ENCODE measurements at places on chromosomes 13 and 19.
A peak's percentile ranks its signal among the peaks of the same experiment; 100 is the strongest.

DNA sequence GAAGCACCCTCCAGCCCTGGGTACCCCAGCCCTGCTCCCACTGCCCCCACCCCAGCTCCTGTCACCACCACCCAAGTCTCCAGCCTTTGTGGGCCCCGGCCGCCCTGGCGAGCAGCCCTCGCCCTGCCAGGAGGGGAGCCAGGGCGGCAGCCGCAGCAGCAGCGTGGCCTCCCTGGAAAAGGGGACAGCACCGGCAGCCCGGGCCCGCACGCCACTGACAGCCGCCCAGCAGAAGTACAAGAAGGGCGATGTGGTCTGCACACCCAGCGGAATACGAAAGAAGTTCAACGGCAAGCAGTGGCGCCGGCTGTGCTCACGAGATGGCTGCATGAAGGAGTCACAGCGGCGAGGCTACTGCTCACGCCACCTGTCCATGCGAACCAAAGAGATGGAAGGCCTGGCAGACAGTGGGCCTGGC lies 3.9 kb downstream of the CIC start:
- DNase-seq: no peak

DNA sequence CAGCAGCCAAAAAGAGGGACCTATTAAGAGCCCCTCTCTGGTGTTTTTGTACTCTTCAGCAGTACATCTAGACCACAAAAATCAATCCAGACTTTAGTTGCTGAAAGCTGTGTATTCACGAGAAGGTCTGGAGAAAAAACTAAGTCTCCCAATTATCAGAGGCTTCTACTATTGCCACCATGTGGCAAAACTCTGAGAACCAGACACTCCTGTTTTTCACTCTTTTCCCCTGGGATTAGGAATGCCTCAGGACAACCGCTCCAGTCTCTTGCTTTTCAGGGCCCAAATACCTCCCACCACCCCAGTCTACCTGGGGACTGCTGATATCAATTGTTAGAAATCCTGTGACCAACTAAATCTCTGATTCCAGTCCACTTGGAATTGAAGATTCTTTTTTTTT lies 30.1 kb upstream of the OBI1 start:
- DNase-seq: no peak

- no peak for DNase-seq
Measured at GRCh38 chr19:20079476-20079875, 1.7 kb downstream of the ZNF90 start.

- DNase-seq: no peak
Measured at GRCh38 chr13:108575430-108575829, 54.0 kb upstream of the MYO16 start.

GRCh38 chr13:40432018-40432978 lies 234.1 kb downstream of the FOXO1 start:
- DNase-seq: no peak

- peak; percentile 66 for DNase-seq
Measured at GRCh38 chr13:98232456-98232855, 55.4 kb upstream of the RNF113B start.

DNA sequence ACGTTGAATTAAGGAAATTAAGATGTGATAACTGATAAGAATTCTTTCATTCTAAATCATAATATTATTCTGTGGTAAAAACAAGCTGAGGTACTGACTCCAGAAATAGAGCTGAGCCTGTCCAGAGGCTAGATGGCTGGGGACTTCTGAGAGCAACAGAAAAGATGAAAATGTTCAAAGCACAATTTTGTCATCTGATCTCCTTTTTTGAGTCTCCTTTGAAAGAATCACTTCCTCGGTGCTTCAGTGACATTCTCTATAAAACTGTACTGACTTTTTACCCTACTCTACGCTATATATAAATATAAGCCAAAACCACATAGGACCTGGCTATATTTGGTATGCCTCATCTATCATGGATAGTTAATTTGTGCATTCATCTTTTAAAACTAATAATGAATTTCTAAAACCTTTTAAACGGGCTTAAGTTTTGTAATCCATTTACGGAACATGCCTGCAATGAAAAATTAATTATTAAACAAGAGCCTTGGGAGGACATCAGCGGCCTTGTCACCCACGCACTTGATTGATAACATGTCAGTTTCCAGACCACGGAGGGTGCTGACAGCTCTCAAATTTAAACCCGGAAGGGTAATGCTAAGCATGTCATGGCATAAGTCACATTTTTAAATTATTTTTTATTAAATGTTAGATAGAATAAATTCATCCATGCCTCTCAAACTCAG lies 235.5 kb downstream of the PCDH9 start:
- no peak for DNase-seq

DNA sequence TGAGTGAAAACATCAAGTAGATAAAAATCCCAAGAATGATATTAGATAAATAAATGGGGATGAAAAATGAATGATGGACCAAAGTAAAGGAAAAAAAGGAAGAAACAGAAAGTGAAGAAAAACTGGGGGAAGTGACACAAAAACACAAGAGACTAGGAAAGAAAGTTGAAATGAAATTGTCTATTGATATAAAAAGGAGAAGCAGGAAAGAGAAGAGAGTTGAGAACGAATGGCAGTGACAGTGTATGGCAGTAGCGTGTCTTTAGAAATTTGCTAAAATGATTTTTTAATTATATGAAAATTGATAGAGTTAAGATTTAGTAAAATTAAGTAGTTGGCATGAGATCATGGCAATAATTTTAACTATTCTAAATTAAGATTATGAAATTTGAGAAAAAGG lies 36.3 kb upstream of the SGCG start:
- DNase-seq: no peak

- DNase-seq: no peak
Measured at GRCh38 chr13:33467556-33467955, 182.0 kb upstream of the STARD13 start.

- DNase-seq: peak; percentile 100
Measured at GRCh38 chr19:47514869-47515588, at the start of gene NAPA. NAPA (minus strand) TSS chr19:47515063; CDS start chr19:47514940, 123 bp downstream.

DNA sequence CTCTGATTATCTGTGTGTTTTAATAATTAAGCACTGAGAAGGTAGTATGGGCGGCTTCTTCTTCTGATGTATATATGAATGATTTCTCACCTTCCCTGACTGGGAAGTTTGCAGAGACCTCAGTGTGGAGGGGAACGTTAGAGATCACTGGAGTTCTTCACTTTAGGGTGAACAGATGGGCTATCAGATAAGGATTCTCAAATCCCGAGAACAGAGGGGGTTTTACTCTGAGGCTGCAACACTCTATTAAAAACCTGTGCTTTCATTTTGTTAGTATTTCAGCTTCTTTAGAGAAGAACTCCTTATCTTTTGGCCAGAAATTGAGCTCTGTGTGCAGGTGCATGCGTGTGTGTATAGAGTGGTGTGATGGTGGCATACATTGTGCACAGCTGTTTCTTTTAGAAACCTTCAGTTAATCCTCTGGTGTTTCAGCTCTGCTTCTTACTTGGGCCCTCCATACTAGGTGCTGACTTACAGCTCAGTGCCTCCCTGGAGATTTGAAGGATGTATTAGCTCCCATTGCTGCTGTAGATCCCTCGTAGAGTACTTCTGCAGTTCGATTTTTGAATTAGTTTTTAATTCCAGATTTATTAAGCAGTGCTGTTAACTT lies 45.3 kb upstream of the PCDH9 start:
- no peak for DNase-seq

- DNase-seq: no peak
Measured at GRCh38 chr19:41928754-41929535, 696 bp upstream of the ERFL start.

DNA sequence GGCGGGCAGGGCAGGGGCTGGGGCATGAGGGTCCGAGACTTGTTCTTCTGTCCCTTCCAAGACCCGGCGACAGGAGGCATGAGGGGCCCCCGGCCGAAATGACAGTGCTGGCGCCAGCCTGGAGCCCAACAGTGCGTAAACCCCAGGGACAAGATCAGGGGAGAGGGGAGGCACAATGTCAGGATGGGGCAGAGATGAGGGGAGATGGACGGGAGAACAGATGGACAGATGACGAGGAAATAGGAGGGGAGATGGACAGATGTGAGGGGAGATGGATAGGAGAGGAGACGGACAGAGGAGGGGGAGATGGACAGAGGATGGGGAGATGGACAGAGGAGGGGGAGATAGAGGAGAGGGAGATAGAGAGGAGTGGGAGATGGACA lies 518 bp downstream of the FLT3LG start:
- DNase-seq: no peak

DNA sequence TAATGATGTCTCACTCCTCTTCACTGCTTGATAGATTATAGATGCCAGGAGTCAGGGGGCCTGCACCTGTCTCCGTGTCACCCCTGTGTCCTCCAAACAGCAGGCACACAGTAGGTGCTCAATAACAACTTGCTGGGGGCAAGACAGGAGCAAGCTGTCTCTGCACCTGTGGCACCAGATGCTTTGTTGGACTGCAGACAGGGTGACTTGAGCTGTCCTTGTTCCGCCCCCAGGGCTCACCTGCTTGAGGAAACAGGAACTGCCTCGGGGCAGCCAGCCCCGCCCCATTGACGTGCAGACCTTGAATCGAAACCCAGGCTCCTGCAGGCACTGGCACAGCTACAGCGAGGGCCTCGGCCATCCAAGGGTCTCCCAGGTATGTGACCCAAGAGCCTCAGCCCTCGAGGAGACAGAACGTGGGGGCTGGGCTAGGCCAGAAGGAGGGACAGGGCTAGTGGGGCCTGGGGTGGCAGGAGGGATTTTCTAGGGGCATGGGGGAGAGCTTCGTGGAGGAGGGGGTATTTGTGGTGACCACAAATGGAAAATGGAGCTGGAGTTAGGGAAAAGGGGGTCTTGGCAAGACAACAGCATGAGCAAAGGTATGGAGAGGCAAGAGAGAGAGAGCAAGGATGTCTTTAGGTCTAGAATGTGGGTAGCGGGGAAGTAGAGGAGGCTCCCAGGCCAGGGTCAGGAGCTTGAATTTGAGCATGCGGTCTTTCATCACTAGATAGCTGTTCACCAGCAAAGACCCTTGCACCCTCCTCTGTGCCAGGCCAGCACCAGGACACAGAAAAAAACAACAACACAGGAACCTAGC lies at the start of gene HSH2D:
HSH2D (plus strand) TSS at position 287 of the 817 bp plus-strand sequence. CDS start 5,066 bp downstream, outside the sequence.
- DNase-seq: no peak

GRCh38 chr19:54707962-54708361 lies 16.3 kb upstream of the KIR3DL3 start:
- DNase-seq: no peak

GRCh38 chr13:35482527-35482926 lies 6.0 kb upstream of the MAB21L1 start:
- no peak for DNase-seq

- no peak for DNase-seq
Measured at GRCh38 chr19:1245494-1246264, 2.7 kb upstream of the MIDN start.

GRCh38 chr19:18091217-18091608 lies 4.5 kb upstream of the IL12RB1 start:
- no peak for DNase-seq

Data from fibroblast of skin of back (primary cell).